ENCODE measurements at places on chromosomes 3 and 15.

DNA sequence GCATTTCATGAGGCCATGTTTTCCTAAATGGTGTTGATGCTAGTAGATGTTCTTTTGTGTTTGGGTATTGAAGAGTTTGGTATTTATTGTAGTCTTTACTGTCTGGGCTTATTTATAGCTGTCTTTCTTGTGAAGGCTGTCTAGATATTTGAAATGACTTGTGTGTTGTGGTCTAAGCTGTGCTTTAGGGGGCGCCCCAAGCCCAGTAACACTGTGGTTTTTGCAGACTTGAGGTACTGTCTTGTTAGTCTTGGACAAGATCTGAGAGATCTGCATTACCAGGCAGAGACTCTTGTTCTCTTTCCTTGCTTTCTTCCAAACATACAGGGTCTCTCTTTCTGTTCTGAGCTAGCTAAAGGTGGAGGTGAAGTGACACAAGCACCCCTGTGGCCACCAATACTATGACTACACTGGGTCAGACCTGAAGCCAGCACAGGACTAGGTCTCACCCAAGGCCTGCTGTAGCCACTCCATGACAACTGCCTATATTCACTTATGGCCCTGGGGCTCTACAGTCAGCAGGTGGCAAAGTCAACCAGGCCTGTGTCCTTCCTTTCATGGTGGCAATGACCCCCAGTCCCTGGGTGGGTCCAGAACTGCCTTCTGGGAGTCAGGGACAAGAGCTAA is 152.1 kb upstream of the TBC1D5 start:
- DNase-seq, result no peak

GRCh38 chr3:118472586-118472985 is 562.1 kb downstream of the IGSF11 start:
- no peak for DNase-seq

DNA sequence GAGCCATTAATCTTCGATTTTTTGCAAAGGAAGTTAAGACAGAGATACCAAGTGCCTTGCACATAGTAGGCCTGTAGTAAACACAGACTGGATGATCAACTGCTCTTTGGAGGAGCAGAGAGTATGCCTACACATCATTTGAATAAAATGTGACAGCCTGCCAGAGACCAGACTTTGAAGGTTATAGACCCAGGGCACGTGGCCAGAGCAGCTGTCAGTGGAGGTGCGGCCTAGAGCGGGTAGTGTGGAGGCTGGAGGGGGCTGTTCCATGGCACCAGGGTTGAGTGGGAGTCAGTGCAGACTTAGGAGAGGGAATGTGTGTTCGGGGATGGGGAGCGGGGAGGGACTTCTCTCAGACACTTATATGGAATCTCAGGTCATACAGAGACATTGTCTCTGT is 80.8 kb downstream of the SMAD3 start:
- no peak for DNase-seq

- no peak for DNase-seq
Observed at GRCh38 chr3:9695746-9696145, 7.9 kb upstream of the CPNE9 start.

All from nucleus accumbens (tissue), 56 donors.